ENCODE measurements at places on chromosomes 5 and 9. TPM values are rescaled to one million over a fixed set of nuclear protein-coding genes. Genes with fewer than 3 reads are reported as not detected.

DNA sequence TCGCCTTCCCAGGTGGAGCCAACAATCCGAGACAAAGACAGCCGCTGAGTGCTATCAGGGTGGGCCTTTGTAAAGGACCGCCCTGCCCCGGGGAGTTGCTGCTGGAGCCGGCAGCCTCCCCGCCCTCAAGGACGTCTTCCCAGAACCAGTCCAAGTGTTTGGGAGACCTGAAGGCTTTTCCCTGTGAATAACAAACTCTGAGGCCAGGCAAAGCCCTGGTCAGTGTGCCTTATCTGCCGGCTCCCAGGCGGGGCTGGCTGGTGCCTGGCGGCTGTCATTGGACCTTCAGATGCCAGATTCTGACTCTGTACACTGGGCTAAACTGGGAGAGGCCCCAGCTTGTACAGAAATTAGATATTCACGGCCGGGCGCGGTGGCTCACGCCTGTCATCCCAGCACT is 2.1 kb downstream of the SLC9A3 start:
- DNase-seq = no peak

DNA sequence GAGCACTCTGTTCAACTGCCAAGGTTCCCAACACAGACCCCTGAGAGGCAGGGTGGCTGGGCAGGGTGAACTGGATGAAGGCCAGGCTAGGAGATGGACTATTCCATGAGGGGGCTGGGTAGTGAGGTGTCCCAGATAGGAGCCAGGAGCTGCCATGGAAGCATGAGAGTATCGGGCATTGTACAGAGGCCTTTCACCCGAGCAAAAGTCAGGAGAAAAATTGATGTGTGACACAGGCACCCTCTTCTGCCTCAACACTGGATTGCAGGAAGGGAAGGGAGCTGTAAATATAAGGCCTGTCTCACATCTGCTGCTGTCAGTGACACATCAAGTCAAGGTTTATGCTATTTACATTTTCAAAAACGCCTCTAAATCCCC is 74.6 kb downstream of the UBAP1 start:
- no peak for DNase-seq

GRCh38 chr5:93274291-93274690 is 306.7 kb downstream of the NR2F1-AS1 start:
- no peak for DNase-seq

DNA sequence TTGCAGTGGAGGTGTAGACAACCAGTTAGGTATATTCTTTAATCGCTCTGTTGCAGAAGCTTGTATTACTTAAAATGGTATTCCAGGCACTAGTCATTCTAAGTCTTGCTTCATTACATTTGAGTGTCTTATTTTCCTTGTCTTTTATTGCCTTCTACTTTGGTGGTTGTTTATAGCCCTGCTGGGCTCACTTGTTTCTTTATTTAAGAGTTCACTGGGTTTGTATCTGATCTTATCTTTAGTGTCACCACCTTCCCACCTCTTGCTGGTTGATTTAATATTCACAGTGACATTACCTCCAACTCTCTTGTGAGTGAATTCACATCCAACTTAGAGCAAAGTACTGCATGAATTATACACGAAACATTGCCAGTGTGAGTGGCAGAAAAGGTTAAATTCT is 83.6 kb upstream of the BNC2 start:
- DNase-seq = no peak

DNA sequence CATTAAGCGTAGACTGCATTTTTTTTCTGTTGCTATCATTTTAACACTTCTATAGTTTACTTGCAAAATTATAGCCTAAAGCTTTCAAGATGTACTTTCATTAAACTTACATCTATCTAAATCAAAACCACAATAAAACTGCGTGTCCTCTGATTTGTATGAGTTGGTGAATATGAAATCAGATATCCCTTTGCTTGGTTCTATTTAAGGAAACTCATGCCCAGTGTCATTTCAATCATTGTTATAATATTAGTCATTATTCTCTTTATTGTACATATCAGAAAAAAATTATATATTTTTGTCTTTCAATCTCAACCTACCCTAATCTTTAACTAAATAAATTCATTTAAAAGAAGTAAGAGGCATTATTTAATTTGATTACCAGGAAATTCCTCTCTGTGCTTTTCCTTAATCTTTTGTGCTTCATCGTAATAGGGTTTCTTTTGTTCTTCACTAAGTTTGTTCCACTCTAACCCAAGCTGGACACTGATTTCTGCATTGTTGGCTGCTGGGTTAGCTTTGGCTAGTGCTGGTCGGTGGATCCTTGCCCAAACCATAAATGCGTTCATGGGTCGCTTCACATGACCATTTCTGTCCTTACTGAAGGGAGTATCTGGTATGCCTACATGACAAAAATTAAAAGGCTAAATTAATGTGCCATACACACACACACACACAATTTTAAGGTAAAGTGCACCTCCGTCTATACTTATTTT is 3.8 kb downstream of the SOX30 start:
- no peak for DNase-seq

DNA sequence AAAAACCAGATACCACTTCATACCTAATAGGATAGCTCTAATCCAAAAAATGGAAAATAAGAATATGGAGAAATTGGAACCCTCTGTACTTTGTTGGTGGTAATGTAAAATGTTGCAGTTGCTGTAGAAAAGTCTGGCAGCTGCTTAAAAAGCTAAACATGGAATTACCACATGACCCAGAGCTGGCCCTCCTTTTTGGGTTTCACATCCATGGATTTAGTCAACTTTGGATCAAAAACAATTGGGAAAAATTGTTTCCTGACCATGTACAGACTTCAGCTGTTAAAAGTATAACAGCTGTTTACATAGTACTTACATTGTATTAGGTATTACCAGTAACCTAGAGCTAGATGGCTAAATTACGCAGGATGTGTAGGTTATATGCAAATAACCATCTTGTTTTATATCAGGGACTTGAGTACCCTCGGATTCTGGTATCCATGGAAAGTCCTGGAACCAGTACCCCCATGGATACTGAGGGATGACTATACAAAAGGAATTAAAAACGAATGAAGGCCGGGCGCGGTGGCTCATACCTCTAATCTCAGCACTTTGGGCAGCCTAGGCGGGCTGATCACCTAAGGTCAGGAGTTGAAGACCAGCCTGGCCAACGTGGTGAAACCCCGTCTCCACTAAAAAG is 15.8 kb downstream of the DNAJA1 start:
- no peak for DNase-seq

- DNase-seq = no peak
These were observed 64.0 kb downstream of the NSUN2 start for GRCh38 chr5:6568889-6569288.

GRCh38 chr5:94140300-94140699 is 398.9 kb upstream of the POU5F2 start:
- DNase-seq = no peak

- DNase-seq = no peak
These were observed 58.0 kb upstream of the FSD1L start for GRCh38 chr9:105389796-105390195.

- no peak for DNase-seq
These were observed 53.5 kb upstream of the EQTN start for GRCh38 chr9:27350382-27350976.

DNA sequence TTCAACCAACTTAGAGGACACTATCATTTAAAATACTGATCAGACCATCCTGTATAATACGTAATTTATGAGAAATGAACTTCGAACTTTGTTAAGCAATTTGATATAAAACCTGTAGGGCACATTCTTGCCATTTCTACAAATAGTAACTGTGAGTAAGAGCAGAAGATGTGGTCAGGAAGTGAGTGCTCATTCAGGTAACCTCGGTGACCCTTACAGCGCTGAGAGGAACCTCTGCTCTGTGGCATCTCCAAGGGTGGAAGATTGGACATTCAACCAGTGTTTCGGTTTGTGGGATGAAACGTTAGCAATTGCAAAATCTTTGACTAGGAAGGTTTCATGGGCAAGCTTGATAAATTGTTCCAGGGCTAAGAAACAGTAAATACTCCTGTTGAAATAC is 194.8 kb upstream of the IRX2 start:
- no peak for DNase-seq

DNA sequence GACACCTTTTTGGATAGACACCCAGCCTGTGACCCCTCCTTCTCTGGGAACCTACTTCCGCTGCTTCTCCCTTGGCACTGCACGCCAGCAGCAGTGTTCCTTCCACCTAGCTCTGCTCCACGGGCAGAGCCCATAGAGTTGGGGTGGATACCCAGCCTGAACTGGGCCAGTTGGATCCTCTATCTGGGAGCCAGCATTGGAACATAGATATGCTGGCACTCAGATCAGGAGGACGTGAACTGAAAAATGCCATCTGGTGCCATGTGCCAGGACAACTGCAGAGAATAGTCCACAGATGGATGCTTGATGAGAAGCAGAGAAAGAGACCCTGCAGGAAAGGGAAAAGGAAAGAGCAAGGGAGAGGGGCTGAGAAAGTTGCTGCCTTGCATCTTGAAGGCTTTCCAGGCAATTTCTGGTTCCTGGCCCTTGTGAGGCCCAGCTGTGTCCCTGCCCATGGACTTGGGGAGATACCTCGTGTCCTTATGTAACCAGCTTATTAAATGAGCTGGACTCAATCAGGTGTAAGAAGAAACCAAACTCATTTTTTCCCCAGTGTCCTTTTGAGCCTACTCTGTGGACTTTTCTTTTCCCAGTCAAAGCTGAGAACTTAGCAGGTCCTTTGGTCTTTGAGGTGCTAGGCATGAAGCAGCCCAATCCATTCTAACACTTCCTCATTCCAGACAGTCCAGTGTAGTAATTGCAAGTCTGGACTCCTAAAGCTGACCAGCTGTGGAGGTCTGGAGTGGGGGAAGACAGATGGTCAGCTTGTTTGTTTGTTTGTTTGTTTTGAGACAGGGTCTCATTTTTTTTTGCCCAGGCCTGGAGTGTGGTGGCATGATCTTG is 39.1 kb downstream of the ANGPTL2 start:
- no peak for DNase-seq

MAMDC4 gene
- total RNA-seq = 8.1 TPM

LRRC19 gene
- total RNA-seq = 1.8 TPM

MRRF gene
- 30.9 TPM for total RNA-seq

ZNF300 gene
- total RNA-seq = 0.84 TPM

Measured in liver (tissue), 10 donors.